ENCODE measurements at places on chromosomes 7 and 10.
A peak's percentile ranks its signal among the peaks of the same experiment; 100 is the strongest.

DNA sequence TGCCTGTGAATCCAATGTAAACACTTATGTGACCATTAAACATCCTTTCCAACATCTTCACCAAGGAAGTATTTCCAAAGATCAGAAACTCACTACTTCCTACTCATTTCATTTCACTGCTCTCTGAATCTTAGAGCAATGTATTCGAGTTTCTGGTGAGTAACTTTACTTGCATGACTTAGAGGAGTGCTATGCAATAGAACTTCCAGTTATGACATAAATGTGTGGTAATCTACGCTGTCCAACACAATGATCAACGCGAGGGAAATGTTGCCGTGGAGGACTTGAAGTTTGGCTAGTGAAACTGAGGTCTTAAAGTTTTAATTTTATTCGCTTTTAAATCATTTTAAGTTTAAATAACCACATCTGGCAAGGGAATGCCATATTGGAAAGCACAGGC is 1326.3 kb downstream of the XPNPEP1 start:
- no peak for DNase-seq

GRCh38 chr10:24442234-24442633 is 233.3 kb downstream of the KIAA1217 start:
- DNase-seq: no peak

DNA sequence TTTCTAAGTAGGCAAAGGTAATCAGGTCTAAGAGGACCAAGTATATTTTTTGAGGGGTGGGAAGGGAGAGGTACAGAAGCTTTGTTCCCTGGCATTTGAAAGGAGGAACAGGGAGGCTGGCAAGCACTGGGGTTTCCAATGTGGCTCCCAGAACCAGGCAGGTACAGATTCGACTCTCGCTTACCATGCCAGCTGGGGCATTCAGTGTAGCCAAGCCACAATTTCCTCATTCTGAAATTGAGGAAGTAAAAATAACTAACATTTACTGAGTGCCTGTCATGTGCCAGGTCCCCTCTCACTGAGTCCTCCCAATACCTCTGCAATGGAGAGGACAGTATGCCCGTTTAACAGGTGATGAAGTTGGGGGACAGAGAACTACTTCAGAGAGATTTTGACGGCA is 45.9 kb upstream of the BET1 start:
- DNase-seq: no peak

DNA sequence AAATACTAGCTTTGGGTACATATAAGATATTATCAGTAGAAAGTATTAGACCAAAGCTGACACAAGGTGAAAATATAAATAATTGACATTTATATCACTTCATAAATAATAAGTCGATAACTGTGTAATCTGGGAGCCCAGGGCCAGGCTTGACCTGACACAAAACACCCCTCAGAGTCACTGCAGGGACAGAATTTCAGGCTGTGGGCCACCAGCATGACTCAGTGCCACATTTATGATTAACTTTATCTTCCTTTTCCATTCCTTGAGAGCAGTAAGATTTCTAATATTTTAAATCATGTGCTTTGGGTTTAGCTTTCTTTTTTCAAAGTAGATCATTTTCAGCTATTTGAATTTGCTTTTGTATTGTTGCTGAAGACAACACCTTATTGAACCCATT is 102.9 kb upstream of the NFE2L3 start:
- no peak for DNase-seq

DNA sequence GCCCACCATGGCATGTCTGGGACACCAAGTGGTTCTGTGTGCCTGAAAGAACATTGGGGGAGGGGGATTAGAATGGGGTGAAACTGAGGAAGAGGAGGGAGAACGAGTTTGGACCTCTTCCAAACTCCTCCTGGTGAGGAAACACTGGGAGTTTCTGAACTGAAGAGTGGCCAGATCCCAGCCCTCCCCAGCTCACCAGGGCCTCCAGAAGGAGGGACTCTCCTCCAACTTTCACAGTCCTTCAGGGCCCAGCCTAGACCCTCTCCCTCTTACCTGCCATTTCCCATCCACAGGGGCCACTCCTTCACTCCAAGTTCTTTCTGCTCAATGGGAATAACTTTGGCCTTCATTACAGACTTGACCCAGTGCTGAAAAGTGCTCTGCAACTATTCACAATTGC is 132.0 kb upstream of the FOXK1 start:
- DNase-seq: no peak

DNA sequence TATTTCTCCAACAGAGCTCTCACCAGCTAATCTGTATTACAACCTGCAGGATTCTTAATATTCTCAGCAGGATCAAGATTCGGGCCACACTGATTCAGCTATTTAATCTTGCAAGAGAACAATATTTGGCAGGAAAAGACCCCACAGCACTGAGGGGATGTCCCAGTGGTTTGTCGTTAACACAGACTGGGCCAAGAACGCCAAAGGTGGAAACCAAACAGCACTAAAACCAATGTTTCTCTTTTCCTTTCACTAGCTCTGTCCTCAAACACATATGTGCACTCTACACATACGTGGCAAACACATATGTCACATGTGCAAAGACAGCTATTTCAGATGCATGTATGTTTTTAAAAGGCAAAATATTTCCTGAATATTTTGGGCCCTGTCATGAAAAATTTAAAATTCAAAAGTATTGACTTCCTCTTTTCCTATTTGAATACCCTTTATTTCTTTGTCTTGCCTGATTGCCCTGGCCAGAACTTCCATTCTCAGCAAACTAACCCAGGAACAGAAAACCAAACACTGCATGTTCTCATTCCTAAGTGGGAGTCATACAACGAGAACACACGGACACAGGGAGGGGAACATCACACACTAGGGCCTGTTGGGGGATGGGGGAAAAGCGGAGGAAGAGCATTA is 51.7 kb upstream of the NEBL start:
- DNase-seq: no peak

- DNase-seq: peak; percentile 91
These were observed at the start of gene IMMP2L for GRCh38 chr7:111561904-111562732. TSS of gene IMMP2L (minus strand) at chr7:111562492.

- no peak for DNase-seq
These were observed 159.1 kb downstream of the PFKFB3 start for GRCh38 chr10:6361869-6362268.

DNA sequence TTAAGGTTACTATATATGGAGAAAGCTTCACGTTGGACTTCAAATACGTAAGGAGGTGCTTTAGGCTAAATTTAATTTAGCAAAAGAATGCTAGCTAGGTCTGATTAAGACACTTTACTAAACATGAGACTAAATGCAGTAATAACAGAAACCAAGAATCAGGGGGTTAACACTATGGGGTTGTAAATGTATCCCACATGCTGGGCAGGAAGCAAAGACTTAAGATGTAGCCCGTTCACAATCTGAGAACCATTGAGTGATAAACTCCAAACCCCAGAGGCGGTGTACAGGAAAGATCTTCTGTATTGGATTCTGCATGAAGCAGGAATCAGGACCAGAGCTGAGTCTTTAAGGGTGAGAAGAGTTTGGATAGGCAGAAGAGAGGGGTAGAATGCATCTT is 60.4 kb downstream of the FZD1 start:
- no peak for DNase-seq

GRCh38 chr10:1475098-1475591 is 262.2 kb downstream of the ADARB2 start:
- DNase-seq: no peak

GRCh38 chr10:124708246-124708779 is 35.9 kb downstream of the FAM53B start:
- DNase-seq: no peak

DNA sequence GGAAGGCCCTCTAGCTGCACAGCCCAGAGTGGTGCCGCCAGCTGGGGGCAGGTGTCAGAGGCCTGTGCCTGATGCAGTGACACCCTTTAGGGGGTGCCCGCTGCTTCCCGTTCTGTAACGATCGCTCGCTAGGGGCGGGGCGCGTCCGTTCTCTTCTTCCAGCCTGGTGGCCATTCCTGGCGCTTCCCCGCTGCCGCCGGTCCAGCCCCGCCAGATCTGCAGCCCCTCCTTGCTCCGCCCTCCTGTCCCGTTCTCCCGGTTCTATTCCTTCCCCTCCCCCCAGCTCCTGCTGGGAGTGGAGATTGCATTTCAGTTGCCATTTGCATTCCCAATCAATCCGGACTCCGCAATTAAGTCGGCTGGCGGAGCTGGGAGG is 39.2 kb downstream of the AGAP3 start:
- no peak for DNase-seq

DNA sequence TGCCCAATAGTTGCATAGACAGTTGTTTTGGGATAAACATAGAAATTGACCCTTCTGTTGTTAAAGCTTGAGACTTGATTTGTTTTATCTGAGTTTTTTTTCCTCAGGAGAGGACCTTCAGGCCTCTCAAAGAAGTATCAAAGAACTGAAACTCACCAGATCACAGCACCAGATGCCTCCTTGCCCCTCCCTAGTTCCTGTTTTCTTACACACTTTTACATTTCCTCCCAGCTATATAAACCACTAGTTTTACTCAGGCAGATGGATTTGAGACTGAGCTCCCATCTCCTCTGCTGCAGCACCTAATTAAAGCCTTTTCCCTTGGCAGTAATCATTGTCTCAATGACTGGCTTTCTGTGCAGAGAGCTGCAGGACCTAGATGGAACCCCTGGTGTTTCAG is 150.6 kb upstream of the NRG3 start:
- no peak for DNase-seq

DNA sequence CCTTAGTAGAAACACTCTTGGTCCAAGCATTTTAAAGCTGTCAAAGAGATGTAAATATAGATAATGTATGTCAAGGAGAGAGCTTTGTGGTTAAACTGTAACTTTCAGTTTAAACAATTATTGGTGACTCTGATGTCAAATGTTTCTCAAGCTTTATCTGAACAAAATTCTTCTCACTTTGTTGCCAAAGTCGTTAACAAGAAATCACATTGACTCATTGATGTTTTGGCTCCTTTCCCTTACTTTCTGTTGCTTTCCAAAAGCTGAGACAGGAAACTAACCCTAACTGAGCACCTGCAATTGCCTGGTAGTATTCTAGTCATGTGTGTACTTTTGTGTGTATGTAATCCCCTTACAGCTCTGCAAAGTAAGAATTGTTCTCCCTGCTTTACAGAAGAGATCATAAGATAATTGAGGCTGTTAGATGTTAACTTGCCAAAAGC is 108.5 kb downstream of the CFTR start:
- DNase-seq: no peak

- peak; percentile 95 for DNase-seq
These were observed 67.5 kb downstream of the PFKFB3 start for GRCh38 chr10:6269953-6270867.

- no peak for DNase-seq
These were observed 69.1 kb downstream of the SHH start for GRCh38 chr7:155743177-155743576.

GRCh38 chr7:28685644-28686417 is 272.3 kb downstream of the TRIL start:
- DNase-seq: no peak

DNA sequence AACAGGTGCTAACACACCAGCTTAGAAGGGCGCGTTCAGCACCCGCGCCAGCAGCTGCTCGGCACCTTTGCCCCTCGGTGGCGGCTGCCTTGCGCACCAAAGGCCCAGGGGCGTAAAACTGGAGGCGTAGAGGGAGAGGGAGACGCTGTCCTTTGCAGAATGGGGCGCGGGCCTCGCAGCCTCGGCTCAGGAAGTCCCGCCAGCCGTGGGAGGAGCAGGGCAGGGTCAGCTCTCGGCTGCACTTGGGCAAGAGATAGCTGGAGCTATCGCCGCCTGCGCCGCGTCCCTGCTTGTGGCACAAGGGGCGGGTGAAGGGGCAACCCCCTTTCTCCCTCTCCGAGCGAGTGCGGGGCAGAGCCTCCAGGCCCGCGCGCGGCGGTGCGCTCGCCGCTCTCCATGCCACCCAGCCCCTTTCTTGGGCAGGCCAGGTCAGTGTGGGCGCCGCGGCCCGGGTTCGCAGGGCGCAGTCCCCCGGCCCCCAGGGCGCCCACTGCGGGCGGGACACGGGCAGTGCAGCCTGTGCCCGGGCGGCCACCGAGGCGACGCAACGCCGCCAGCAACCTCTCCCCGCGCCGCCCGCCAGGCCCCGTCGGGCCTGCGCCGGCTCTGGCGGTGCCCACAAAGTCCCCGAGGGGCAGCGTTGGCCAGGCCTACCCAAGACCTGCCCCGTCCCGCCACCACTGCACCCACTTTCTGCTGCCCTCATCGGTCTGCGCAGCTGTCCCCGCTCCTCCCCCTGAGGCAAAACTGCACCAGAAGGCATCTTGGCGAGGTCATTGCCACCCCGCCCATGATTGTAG is 4.1 kb downstream of the NEUROD6 start:
- no peak for DNase-seq

DNA sequence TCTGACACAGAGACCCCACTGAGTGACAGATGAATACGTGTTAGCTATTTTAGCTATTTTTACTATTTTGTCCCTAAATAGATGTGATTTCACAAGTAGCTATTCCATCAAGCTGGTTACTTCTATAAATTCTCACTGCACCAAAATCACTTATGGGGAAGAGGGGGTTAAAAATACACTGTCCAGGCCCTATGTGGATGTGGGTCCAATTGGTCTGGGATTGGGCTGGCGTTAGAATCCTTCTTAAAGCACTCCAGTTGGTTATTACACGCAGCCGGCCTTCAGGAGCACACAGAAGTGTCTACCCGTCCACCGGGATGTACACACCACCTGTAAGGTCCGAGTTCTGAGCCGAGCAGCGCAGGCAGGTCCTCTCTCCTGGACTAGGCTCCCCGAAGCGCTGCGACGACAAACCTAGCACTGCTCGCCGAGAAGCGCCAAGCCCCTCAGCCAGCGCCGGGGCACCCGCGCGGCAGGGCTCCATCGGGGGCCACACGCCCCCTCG is 222.3 kb upstream of the MKLN1 start:
- no peak for DNase-seq

DNA sequence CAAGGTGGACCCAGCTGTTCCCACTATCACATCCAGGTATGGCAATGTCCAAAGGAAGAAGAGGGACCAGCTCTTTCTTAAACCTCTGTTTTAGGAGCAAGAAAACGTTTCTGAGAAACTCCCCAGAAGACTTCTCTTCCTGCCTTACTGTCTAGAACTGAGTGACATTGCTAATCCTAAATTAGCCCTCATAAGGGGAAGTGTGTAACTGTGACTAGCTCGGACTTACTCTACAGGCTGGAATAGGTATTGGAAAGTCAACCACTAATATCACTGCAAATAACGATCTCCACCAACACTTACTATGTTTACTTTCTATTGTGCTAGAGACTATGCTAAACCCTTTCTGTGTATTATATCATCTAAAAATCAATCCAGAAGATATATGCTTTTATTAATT is 49.9 kb upstream of the RELN start:
- DNase-seq: no peak

GRCh38 chr7:325051-325798 is 35.3 kb downstream of the FOXL3 start:
- no peak for DNase-seq

- no peak for DNase-seq
These were observed 278.7 kb upstream of the SHH start for GRCh38 chr7:156090988-156091387.

- peak; percentile 11 for DNase-seq
These were observed 211.9 kb upstream of the SHH start for GRCh38 chr7:156024201-156024600.

GRCh38 chr7:20276705-20277472 is 53.8 kb upstream of the ITGB8 start:
- no peak for DNase-seq
